ENCODE measurements at places on chromosomes 6 and 20. TPM values are rescaled to one million over a fixed set of nuclear protein-coding genes. Genes with fewer than 3 reads are reported as not detected.

- H3K4me3 ChIP-seq: no peak overlapping the region
- no peak for DNase-seq
- no peaks in the 10 kb centered on the region for H3K4me1 ChIP-seq
- no peak overlapping the region for H3K27ac ChIP-seq
- H3K36me3 ChIP-seq: no peaks in the 10 kb centered on the region
- no peaks in the 10 kb centered on the region for H3K27me3 ChIP-seq
Observed at GRCh38 chr6:44672841-44673240, 285.3 kb downstream of the CDC5L start.

AKAP12 gene
- total RNA-seq: 77.7 TPM

STK38 gene
- 38.0 TPM for total RNA-seq

DNA sequence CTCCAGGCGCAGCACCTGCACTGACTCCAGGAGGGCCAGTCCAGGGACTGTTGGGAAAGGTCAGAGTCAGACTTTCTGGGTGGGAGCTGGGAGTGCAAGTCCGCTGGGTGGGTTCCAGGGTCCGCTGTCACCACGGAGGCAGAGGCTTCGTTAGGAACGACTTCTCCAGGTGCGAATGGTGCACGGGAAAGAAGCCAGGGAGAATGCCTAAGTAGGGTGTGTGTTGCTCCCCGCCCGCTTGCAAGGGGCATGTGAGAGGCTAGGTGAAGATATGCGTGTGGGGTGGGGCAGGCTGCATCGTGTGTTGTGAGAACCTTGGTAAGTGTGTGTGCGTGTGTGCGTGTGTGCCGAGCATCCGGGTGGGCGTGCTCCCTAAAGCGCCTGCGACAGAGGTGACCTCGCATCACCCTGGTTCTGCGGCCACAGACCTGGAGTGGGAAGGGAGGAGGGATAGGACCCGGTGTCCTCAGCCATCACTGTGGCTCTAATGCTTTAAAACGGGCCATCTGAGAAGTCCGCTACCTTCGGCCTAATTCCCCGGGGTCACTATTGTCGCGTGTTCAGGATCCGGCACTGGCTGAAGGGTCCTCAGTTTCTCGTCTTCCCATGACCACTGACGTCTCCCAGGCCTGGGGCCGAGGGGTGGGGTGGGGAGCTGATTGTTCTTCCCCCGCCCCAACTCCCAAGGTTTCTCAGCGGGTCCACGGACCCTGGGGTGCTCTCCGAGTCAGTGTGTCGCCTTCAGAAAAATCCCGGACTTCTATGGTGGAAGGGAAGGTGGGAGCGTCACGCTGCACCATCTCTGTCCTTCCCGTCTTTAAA lies 6.1 kb downstream of the SLC32A1 start:
- H3K4me1 ChIP-seq: no peaks in the 10 kb centered on the region
- no peak overlapping the region for H3K4me3 ChIP-seq
- DNase-seq: no peak
- no peaks in the 10 kb centered on the region for H3K27me3 ChIP-seq
- no peak overlapping the region for H3K27ac ChIP-seq

NKX2-2 gene
- not detected for total RNA-seq

ADAM33 gene
- total RNA-seq: 96.8 TPM

TNFRSF21 gene
- 3.7 TPM for total RNA-seq

DNA sequence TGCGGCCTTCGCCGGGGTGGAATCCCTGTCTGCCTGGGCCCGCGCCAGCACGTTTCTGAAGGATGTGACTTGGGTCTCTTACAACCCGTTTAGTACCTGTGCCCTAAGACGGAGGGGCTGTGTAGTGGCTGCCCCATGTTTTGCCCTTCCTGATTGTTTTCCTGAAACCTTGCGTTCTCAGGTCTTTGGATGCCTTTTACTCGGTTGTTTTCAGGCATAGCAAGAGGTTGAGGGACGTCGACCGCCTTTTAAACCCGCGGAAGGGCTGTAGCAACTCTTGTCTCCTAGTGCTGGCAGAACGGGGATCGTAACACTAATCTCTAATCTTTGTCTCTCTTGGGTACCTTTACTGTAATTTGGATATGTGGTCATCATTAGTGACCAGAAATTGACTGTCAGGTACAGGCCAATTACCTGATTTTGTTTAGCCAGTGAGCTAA lies 706 bp upstream of the NANP start:
- H3K27me3 ChIP-seq: no peaks in the 10 kb centered on the region
- H3K4me1 ChIP-seq: no peaks in the 10 kb centered on the region
- peak overlapping the region; percentile 8 for H3K4me3 ChIP-seq
- no peak overlapping the region for H3K27ac ChIP-seq

- peaks cover 8% of the 10 kb centered on the region for H3K36me3 ChIP-seq
- DNase-seq: no peak
- no peak overlapping the region for H3K27ac ChIP-seq
- no peaks in the 10 kb centered on the region for H3K27me3 ChIP-seq
Observed at GRCh38 chr6:167872538-167873210, 46.0 kb downstream of the AFDN start.

RHAG gene
- total RNA-seq: not detected

MCHR2 gene
- total RNA-seq: not detected

TAGAP gene
- 5.8 TPM for total RNA-seq

DNA sequence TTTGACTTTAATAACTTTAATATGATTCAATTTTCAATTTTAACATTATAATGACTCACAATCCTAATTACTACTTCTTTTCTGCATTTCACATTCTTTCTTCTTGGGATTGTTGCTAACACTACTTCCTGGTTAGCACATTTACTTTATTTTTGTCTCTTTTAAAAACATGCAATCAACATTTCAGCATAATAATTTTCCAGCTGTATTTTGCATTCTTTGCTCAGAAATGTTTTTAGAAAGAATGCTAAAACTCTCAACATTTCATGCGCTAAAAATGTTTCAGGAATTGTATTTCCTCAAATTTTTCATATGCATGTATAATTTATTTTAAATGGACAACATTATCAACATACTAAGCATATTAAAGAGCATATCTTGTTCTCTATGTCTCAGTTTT lies 1302.1 kb upstream of the GJE1 start:
- H3K4me3 ChIP-seq: no peak overlapping the region
- DNase-seq: no peak
- H3K4me1 ChIP-seq: peaks cover 4% of the 10 kb centered on the region
- no peak overlapping the region for H3K27ac ChIP-seq
- H3K27me3 ChIP-seq: no peaks in the 10 kb centered on the region
- H3K36me3 ChIP-seq: no peaks in the 10 kb centered on the region

- no peaks in the 10 kb centered on the region for H3K4me1 ChIP-seq
- H3K4me3 ChIP-seq: no peak overlapping the region
- peak; percentile 20 for DNase-seq
Observed at GRCh38 chr6:44047179-44047546, 80.1 kb downstream of the MRPL14 start.

DNA sequence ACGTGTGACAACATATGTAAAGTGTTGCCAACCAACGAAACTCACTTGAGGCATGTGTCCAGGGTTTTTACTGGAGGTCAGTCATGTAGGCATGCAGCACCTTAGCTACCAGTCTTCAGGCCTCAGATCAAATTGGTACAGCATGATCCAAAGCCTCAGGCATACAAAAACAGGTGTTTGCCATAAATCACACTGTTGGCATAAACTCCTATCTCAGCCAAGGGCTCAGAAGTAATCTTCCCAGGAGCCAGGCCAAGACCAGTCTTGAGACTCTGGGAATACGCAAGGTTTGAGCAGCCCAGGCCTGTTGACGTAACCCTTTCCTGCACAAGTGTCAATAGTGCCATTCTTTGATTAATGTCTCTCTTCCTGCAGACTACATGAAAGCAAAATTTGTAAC lies 163.5 kb downstream of the PRL start:
- H3K27ac ChIP-seq: no peak overlapping the region
- no peaks in the 10 kb centered on the region for H3K27me3 ChIP-seq
- H3K4me3 ChIP-seq: no peak overlapping the region
- no peaks in the 10 kb centered on the region for H3K36me3 ChIP-seq
- DNase-seq: no peak

DNA sequence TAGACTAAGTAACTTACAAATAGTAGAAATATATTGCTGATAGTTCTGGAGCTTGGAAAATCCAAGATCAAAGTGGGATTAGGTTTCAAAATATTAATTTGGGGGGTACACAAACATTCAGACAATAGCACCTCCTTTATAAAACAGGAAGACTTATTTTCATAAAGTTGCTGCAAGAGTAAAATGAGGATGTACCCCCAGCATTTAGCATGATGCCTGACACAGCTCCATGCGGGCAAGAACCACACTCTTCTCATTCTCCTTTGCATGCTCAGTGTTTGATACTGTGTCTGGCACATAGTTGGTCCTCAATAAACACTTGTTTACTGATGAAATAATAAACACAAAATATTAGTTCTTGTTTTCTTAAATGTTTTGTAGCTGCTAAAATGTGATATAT lies 332.9 kb downstream of the TFAP2A start:
- no peaks in the 10 kb centered on the region for H3K27me3 ChIP-seq
- H3K36me3 ChIP-seq: no peaks in the 10 kb centered on the region
- no peak overlapping the region for H3K27ac ChIP-seq
- no peaks in the 10 kb centered on the region for H3K4me1 ChIP-seq

ENPP4 gene
- total RNA-seq: 20.4 TPM

DNA sequence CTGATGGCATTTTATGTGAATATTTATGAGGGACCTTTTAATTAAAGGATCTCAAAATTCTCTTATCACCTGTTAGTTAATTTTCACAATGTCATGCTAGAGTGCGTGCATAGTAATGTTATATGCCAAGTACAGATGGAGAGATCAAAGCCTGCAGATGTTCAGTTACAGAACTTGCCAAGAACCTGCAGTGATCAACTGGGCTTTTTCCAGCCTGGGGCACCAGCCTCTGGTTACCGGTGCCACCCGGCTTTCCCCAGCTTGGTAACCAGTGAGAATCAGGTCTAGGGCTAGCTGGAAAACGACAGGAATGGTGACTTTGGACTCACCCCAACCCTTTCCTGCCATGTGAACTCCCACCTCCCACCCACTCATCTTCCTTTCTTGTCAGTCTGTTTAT lies 91.8 kb downstream of the CAP2 start:
- no peak for DNase-seq
- no peaks in the 10 kb centered on the region for H3K4me1 ChIP-seq
- H3K27me3 ChIP-seq: no peaks in the 10 kb centered on the region
